Immature natural killer cell (primary cell): ENCODE measurements at places on chromosomes 5 and 9.

DNA sequence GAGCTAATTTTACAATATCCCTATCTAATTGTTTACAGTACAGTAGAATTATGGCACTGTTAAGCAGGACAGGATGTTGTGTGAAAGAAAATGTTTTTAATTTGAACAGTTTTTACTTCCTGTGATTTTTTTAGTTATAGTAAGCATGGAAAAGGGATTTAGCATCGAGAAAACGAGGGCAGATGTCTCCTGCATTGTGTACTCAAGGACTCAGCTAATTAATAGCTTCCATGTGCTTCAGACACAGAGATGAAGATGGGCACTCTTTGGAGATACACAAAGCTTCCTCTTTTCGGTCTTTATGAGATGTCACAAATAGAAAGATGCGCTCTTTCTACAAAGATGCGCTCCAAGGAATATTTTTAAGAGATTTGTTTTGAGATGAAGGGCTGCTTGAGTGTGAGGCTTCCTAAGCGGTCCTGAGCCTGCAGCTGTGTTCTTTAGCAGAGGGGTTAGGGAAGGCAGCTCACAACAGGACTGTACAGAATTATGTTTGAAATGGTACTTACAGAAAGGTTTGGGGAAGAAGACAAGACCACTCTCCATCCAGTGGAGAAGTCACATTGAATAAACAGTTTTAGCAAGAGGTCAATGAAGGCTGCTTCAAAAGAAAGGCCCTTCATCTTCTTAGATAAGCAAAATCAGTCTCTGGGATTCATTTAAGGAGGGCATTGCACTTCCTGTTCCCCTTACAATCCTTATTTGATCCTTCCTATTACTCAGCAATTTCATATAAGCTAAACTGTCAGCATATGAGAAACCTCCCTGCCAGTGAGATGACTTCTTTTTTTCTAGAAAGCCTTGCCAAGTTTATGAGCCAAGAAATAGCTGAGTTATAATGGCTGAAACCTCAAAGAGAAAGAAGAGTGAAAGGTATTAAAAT, 311.5 kb downstream of the EFNA5 start:
- DNase-seq = no peak

DNA sequence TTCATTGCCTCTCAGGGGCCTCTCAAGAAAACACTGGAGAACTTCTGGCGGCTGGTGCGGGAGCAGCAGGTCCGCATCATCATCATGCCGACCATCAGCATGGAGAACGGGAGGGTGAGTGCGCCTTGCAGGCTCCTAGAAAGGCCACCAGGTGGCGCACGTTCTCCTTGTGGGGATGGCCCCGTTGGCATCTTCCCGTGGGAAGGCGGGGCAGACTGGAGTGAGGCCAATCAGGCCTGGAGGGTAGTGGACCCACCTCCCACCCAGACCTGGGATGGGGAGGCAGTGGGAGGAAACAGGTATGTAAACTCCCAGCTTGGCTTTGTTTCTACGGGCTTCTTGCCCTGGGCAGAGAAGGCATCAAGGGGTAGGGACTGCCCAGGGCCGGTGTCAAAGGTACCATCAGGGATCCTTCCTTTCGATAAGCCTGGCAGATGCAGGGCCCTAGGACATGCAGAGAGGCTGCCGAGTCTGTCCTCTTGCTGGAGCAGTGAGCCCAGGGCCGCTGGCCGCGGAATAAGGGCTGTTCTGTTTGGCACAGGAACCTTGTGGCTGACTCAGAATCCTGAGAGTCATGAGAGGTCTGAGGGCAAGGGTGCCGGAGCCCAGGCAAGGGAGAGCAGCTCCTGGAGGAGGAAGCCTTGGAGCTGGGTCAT, 18.9 kb upstream of the SPTLC1 start:
- DNase-seq = peak; percentile 68

DNA sequence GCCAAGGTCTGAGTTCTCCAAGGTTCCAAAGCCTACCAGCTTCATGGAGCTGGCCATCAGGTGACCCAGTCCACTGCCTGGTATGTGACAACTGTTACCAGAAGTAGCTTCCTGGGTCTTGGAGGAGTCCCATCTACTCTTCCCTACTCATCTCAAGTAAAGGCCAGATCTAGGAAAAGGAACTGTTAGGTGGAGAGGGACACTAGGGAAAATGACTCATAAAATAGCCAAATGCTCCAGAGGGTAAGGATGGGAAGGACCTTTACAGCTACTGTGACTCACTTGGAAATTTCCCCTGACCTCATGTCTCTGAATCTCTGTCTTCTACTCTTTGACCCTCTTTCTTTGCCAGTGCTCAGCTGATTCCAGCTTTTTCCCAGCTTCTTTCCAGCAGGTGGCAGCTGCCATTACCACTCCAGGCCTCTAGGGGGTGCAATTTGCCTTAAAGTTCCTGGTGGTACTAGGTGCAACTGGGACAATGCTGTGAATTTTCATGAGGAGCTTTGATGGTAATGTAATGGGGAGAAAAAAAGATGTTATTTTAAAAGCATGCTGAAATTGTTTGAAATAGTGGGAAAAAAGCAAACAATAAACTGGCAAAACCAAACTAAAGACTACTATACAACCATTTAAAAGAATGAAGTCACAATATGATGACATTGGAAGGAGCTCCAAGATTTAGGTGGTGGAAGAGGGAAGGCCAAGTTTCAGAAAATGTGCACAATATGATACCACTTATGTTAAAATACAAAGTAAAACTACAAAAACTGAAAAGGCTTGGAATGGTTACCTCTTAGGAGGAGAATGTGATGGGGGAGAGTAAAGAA, 27.1 kb upstream of the MYORG start:
- peak; percentile 41 for DNase-seq

GRCh38 chr5:175753536-175754402, 95.9 kb downstream of the HRH2 start:
- no peak for DNase-seq

DNA sequence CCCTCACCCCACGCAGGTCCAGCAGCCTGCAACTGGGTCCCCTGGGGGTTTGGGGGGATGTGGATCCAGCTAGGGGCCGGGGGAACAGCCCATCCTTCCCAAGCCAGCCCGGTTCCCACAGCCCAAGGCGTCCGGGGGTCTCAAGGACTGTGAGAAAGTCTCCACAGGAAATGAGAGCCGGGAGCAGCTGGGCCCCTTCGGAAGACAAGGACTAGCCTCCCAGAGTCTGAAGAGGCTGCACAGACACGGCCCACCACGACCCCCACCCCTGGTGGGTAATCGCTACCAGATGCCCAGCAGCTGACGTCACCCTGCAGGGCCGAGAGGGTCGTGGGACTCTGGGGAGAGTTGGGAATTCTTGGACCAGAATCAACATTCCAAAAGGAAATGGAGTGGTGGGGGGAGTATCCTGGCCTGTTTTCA, 10.5 kb downstream of the SH2D3C start:
- no peak for DNase-seq

DNA sequence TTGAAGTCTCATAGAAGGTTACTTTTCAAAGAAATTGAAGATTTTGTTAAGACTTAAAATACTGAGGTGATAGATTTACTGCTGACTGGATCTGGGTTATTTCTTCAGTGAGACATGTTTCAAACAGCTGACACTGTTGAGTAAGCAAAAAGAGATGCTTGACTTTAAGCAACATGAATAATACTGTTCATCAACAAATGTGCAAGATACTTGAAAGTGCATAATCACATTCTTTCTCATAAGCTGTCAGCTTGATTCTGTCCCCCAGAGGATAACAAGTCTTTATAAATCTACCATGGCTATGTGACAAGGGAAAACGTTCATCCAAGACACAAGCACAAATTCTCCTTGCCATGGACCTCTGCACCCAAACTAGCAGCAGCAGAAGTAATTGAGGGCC, 260.1 kb upstream of the CDH18 start:
- DNase-seq = no peak
